Temporal lobe (tissue), 4 donors: ENCODE measurements at places on chromosomes 13 and 19. TPM values are rescaled to one million over a fixed set of nuclear protein-coding genes. Genes with fewer than 3 reads are reported as not detected.

The KLK1 gene
- 0.25 TPM for total RNA-seq

The GPR183 gene
- 0.98 TPM for total RNA-seq

The GSX1 gene
- total RNA-seq, result under 0.01 TPM

The PRODH2 gene
- total RNA-seq, result not detected

The ZNF571 gene
- total RNA-seq, result 12.3 TPM

The KL gene
- total RNA-seq, result 0.49 TPM

The CAPNS1 gene
- total RNA-seq, result 78.7 TPM
